ENCODE measurements at places on chromosomes 1 and 21. TPM values are rescaled to one million over a fixed set of nuclear protein-coding genes. Genes with fewer than 3 reads are reported as not detected.

GRCh38 chr1:62476525-62477219, 39.8 kb downstream of the USP1 start:
- H3K36me3 ChIP-seq = peaks cover 32% of the 10 kb centered on the region
- H3K4me1 ChIP-seq = no peaks in the 10 kb centered on the region
- DNase-seq = no peak

Gene AMIGO1
- 0.41 TPM for total RNA-seq

DNA sequence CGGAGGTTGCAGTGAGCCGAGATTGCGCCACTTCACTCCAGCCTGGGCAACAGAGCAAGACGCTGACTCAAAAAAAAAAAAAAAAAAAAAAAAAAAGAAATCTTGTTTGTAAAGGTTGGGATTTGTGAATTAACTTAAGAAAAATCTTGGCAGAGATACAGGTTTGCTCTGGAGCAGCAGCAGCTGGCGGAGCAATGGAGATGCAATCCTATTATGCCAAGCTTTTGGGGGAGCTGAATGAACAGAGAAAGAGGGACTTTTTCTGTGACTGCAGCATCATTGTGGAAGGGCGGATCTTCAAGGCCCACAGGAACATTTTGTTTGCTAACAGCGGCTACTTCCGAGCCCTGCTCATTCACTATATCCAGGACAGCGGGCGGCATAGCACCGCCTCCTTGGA, 5.6 kb downstream of the ZBTB8B start:
- no peak overlapping the region for H3K4me3 ChIP-seq
- no peak overlapping the region for H3K27ac ChIP-seq
- H3K27me3 ChIP-seq = peaks cover 14% of the 10 kb centered on the region
- H3K36me3 ChIP-seq = no peaks in the 10 kb centered on the region
- H3K4me1 ChIP-seq = peaks cover under 1% of the 10 kb centered on the region
- no peak for DNase-seq

Gene L1TD1
- total RNA-seq = not detected

Gene MYCL
- 5.3 TPM for total RNA-seq

GRCh38 chr1:38113159-38113666, 66.6 kb upstream of the POU3F1 start:
- H3K4me1 ChIP-seq = peaks cover 25% of the 10 kb centered on the region
- no peak overlapping the region for H3K27ac ChIP-seq
- no peaks in the 10 kb centered on the region for H3K27me3 ChIP-seq
- DNase-seq = no peak

DNA sequence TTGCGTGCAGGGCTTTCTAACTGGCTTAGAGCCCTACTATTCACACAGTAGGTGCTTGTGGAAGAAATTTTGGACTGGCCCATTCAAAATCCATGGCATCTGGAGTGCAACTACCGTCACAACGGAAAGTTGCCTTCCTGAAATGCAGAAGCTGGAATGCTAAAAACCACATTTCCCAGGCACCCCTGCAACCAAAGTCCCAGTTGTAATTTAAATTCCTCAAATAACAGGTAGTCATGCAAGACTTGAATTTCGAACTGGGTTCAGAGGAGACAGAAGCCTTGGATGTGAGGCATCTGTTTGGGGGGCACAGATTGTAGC, 186.7 kb downstream of the TOMM20 start:
- DNase-seq = no peak
- H3K4me1 ChIP-seq = no peaks in the 10 kb centered on the region
- H3K36me3 ChIP-seq = no peaks in the 10 kb centered on the region

- peaks cover 16% of the 10 kb centered on the region for H3K4me1 ChIP-seq
- no peak overlapping the region for H3K27ac ChIP-seq
- H3K27me3 ChIP-seq = no peaks in the 10 kb centered on the region
- no peak overlapping the region for H3K4me3 ChIP-seq
- H3K36me3 ChIP-seq = no peaks in the 10 kb centered on the region
Observed at GRCh38 chr1:155888481-155888880, 22.7 kb downstream of the RIT1 start.

DNA sequence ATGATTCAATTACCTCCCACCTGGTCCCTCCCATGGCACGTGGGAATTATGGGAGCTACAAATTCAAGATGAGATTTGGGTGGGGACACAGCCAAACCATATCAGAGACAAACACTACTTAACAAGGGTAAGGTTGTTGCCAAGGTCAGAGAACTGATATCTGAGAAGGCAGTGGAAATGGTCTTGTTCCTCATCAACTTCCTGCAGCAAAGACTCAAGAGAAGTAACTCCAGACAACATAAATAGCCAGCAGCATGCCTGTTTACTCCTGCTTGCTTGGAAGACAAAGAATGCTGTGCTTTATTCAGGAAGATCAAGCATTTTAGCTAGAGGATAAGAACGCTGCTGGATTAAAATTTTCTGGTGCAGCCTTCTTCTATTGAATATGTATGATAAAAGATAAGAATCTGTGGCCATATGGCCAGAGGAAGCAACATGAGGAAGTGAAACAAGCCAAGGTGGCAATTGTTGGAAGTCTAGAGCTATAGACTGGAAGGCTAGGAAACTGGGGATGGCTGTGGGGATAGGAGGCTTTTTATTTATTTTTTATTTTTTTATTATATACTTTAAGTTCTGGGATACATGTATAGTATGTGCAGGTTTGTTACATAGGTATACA, 36.4 kb downstream of the DDAH1 start:
- H3K4me3 ChIP-seq = no peak overlapping the region
- H3K27ac ChIP-seq = no peak overlapping the region

- H3K4me1 ChIP-seq = no peaks in the 10 kb centered on the region
- H3K27ac ChIP-seq = no peak overlapping the region
- H3K36me3 ChIP-seq = peaks cover 35% of the 10 kb centered on the region
- H3K4me3 ChIP-seq = no peak overlapping the region
- H3K27me3 ChIP-seq = no peaks in the 10 kb centered on the region
- DNase-seq = no peak
Observed at GRCh38 chr1:27787895-27788294, 14.9 kb downstream of the STX12 start.

DNA sequence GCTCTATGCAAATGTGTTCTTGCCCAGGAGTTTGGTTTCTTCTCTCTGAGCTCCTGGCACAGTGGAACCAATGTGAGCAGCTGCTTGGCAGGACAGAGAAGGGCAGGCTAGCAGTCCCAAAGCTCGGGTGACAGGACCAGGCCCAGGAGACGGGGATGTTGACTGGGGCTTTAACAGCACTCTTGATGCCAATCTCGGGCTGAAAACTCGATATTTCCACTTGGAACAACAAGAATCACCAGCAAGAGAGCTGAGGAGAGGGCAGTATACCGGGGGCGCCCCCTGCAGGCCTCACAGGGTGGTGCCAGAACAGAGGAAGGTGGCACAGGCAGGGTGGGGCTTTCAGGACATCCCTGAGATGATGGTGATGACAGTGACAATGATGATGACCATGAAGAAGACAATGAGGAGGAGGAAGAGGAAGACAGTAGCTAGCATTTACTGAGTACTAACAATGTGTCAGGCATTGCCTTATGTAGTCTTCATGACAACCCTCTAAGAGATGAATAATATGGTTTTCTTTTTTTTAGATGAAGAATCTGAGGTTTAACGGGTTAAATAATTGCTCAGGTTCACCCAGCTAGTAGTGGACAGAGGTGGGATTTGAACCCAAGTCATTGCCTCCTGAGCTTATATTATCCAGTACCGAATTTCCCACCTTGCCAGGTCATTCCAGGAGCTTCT, 2.7 kb upstream of the KCNJ9 start:
- H3K4me3 ChIP-seq = no peak overlapping the region
- peaks cover 9% of the 10 kb centered on the region for H3K4me1 ChIP-seq
- no peaks in the 10 kb centered on the region for H3K36me3 ChIP-seq

DNA sequence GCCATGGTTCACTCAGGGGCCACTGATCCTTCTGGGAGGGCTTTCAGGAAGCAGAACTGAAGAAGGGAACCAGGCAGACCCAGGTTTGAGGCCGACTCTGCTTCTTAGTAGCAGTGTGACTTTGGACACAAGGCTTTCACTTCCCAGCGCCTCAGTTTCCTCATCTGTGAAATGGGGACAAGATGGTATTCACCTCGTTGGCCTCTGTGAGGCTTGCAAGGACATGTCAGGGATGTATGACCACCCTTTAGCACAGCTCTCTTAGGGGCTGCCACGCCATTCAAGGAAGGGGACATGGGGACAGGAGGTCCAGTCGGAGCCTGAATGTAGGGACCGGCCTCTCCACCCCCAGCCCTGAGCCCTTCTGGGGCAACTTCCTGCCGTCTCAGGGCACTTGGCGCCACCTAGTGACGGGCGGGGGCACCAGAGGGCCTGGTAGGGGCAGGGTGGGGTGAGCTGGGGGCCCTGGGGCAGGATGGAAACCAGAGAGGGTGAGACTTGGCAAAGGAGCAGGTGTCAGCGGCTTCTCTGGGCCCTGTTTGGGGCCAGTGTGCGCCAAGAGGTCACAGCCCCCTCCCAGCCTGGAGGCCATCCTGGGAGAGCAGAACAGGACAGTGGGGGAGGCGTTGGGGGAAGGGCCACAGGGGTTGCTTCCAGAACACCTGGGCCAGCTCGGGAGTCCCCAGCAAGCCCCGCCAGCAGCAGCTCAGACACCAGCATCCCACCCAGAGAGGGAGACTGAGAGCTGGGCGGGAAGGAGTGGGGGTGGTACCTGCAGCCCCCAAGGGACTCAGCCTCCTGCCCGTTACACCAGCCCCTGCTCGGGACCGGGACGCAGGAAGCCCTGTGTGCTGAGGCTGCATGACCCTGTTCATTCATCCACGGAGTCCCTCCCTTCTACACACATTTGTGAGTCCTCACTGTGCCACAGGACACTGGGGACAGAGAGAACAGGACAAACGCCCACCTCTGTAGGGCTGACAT, 102.5 kb upstream of the TARDBP start:
- no peaks in the 10 kb centered on the region for H3K36me3 ChIP-seq
- no peak overlapping the region for H3K4me3 ChIP-seq
- no peaks in the 10 kb centered on the region for H3K4me1 ChIP-seq
- H3K27me3 ChIP-seq = peaks cover 23% of the 10 kb centered on the region
- DNase-seq = peak; percentile 65

Gene FAM167B
- 0.19 TPM for total RNA-seq

DNA sequence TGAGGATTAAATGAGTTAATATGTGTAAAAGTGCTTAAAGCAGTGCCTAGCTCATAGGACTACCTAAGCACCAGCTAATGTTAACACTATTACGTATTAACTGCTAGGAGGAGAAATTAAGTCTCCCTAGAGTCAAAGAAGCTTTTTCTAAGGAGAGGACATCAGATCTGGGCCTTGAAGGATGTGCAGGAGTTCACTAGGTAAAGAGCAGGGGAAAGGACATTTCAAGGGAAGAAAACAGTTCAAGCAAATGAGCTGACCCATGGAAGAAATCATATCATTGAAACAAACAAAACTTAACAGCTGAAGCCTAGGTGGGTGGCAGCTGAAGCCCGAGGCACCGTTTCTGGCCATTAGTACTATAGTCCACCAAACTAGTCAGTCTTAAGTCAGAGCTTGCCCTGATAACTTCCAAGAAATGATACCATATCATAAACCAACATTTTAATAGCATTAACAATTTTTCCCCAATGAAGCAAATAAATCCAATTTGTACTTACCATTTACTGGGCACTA, 46.7 kb downstream of the TRIT1 start:
- H3K27ac ChIP-seq = no peak overlapping the region
- peaks cover 45% of the 10 kb centered on the region for H3K36me3 ChIP-seq
- no peaks in the 10 kb centered on the region for H3K27me3 ChIP-seq
- no peak for DNase-seq
- no peak overlapping the region for H3K4me3 ChIP-seq

GRCh38 chr21:45864436-45864835, 117.1 kb upstream of the COL6A1 start:
- H3K27me3 ChIP-seq = no peaks in the 10 kb centered on the region
- peaks cover 41% of the 10 kb centered on the region for H3K4me1 ChIP-seq
- peak; percentile 34 for DNase-seq
- peaks cover 12% of the 10 kb centered on the region for H3K36me3 ChIP-seq
